ENCODE measurements at places on chromosomes 5 and 9. TPM values are rescaled to one million over a fixed set of nuclear protein-coding genes. Genes with fewer than 3 reads are reported as not detected.
A peak's percentile ranks its signal among the peaks of the same experiment; 100 is the strongest.

DNA sequence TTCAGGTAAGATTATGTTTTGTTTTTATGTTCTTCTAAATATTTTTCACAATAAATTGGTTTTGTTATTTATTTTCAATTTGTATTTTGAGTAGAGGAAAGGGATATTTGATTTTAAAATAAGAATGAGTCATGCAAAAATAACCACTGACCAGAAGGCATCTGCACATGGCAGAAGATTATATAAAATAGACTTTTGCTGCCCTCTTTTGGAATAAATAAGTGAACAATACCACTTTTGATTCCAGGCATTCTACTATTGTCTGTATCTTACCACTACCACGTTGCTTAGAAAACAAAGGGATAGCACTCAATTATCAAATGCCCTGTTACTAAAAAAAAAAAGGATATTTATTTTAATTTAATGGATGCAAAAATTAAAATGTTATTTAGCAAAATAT is 227.3 kb upstream of the ITGA1 start:
- peak; percentile 13 for DNase-seq

DNA sequence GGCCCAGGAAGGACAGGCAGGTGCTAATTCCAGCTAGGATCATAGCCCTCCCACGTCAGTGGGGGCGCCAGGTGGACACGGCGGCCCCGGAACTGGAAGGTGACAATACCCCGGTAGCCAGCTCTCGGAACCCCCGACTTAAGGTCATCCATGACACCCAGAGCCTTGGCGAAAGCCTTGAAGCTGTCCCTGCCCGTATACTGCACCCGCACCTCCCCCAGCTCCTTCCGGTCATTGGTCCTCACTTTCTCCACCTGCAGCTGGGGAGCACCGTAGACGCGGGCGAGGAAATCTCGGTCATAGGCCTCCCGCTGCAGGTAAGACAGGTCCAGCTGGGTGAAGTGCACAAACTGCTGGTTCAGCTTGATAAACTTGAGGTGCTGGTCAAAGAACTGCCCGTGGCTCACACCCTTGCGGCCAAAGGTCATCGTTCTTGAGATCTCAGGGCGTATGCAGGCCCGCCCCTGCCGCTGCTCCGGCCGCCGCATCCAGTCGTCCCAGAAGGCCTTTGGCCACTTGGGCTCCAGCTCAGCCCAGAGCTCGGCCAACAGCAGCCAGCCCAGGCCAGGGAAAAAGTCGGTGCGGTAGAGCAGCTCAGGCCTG is 10.9 kb downstream of the MGAT1 start:
- DNase-seq, result no peak

GRCh38 chr5:136686192-136686872 is 321.0 kb upstream of the TRPC7 start:
- DNase-seq, result peak; percentile 72

DNA sequence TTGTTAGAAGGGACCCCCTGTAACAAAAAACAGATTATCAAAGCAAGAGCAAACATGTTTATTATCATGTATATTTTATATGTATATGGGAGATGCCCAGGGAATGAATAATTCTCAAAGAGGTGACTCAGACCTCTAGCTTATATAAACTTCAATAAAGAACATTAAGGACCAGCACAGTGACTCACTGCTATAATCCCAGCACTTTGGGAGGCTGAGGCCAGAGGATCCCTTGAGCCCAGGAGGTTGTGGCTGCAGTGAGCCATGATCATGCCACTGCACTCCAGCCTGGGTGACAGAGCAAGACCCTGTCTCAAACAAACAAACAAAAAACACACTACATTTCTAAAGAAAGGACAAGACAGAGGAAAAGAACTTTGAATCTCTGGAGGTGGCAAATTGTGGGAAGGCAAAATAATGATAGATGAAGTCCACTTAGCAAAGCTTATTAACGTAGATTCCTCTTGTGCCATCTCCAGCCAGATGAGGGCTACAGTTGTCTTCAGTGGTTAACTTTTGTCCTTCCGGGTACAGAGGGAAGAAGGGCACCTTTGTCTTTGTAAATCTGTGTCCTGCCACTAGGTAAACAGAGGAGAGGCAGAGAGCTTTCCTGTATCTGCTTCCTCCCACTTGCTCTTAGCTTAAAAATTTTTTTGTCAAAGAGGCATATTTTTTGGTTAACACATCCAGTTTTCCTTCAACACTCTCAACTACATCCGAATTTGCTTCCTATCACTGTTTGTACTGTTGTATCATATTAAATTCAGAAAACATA is 7.5 kb upstream of the RFK start:
- no peak for DNase-seq

GRCh38 chr9:133456409-133456808 is 3.4 kb upstream of the CACFD1 start:
- no peak for DNase-seq

DNA sequence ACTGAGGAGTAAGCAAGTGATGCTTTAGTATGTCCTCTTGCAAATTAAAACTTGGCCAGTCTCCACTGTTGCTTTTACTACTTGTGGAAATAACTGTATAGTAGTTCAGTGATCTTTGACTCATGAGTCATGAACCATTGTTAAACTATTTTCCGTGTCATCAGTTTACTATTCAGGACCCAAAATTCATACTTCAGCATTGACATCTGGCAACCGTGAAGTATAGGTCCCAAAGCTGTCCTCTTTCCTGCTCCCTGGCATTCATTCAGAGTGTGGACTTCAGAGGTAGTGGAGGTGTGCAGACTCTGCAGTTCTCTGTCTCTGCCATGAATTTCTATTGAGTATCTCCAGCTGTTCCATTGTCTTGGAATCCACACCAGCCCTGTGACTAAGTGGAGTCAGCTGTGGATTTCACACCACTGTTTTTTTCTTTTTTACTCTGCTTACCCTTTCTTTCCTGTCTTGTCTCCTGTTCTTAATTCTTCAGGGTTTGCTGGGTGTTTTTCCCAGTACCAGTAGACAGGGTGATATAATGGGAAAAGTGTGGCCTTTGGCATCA is 7.5 kb downstream of the TDRD7 start:
- DNase-seq, result peak; percentile 46

GRCh38 chr5:138336952-138337684 is 948 bp upstream of the FAM53C start:
- peak; percentile 81 for DNase-seq

DNA sequence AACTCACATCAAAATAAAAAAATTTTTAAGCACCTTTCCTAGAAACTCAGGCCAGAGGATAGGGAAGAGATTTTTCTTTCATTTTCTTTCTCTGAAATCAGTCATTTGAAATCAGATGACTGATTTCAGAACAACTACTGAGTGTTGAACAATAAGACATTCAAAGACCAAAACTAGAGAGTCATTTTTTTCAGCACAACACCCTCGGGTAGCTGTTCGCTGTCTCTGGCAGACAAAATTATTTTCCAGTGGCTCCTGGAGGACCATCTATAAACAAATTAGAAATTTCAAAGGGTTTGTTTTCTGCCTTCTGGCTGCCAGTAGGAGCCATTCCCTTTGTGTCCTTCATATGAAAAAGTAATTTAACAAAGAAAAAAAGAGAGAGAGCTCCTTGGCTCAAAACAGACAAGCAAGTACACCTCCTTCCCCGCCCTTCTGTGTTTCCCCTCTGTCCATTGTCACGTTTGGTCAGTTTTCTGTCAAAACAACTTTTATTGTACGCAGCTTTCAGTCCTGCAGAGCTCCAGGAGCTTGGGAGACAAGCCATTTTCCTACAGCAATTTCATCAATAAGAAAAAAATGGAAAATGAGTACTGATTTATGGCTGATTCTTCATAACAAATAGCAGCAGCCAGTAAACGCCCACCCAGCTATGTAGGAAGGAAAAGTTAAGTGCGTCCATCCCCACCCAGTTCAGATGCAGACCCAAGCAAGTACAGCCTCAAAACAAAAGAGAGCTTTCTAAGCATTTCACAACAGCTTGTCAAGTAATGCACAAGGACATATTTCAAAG is 405.2 kb downstream of the ZNF608 start:
- no peak for DNase-seq

- DNase-seq, result no peak
These were observed 40.2 kb downstream of the OSTF1 start for GRCh38 chr9:75128535-75128934.

GRCh38 chr5:131289738-131290137 is 25.9 kb downstream of the CDC42SE2 start:
- DNase-seq, result no peak

- DNase-seq, result no peak
These were observed 95.0 kb downstream of the MAN2A1 start for GRCh38 chr5:109784687-109785086.

GRCh38 chr9:121322037-121322736 is 47.9 kb downstream of the STOM start:
- peak; percentile 95 for DNase-seq

DNA sequence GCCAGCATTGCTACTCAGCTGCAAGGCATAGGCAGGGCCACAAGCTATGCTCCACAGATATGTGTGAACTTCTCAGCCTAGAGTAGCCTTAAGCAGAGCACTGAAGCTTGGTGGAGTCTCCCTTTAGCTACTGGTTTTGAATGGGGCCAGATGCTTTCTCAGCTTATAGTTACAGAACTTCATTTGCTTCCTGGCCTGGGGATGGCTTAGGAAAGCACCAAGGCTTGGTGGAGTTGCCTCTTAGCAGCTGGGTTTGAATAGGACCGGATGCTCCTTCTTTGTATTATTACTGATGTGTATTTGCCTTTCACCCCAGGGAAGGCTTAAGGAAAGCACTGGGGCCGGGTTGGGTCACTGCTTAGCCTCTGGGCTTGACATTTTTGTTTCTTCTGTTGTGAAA is 497.8 kb upstream of the SEMA6A start:
- DNase-seq, result no peak

GRCh38 chr9:27365707-27366376 is 68.9 kb upstream of the EQTN start:
- DNase-seq, result peak; percentile 32

GRCh38 chr5:149750596-149750995 is 20.5 kb downstream of the PPARGC1B start:
- no peak for DNase-seq

DNA sequence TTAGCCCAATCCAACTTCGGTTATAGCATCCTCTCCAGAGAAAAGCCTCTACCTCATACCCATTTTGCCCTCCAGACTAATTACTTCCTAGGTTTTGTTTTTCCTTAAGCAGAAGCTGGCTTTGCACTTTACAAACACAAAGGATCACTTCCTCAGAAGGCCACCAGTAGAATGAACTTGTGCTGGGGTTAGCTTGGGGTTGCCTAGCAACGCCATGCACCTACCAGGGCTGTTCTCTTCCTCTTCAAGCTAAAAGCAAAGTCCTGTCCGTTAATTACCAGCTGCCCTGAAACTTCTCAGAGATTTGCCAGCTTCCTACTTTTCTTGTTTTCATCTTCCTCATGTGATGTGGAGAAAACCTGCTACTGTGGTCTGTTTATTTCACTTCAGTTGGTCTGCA is 132.0 kb upstream of the WWC1 start:
- DNase-seq, result no peak

DNA sequence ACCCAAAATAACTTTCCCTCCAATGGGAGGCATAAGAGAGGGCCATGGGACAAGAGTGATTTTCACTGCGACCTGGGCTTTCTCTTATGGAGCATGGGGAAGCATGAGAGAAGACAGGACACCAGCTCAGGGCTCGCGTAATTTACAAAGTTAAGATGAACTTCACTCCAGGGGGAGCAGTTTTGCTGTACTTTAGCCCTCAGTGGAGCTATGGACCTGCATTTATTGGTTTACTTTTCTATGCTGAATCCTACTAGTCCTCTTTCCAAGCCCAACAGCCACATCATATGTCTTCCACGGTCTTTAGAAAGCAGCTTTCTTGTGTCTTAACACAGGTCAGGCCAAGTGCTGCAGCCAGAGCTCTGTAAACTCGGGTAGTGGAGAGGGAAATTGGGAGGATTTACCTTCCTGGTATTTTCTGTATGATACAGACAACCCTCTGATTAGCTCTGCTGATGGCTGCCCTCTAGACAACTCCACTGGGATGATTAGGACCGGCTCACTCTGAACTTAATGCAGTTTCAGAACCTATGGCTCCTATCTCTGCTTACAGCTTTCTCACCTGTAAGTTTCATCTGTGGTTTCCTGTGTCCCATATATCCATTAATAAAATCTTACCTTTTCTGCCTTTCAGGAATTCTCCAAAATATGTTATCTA is 581.0 kb upstream of the RORB start:
- DNase-seq, result no peak

DNA sequence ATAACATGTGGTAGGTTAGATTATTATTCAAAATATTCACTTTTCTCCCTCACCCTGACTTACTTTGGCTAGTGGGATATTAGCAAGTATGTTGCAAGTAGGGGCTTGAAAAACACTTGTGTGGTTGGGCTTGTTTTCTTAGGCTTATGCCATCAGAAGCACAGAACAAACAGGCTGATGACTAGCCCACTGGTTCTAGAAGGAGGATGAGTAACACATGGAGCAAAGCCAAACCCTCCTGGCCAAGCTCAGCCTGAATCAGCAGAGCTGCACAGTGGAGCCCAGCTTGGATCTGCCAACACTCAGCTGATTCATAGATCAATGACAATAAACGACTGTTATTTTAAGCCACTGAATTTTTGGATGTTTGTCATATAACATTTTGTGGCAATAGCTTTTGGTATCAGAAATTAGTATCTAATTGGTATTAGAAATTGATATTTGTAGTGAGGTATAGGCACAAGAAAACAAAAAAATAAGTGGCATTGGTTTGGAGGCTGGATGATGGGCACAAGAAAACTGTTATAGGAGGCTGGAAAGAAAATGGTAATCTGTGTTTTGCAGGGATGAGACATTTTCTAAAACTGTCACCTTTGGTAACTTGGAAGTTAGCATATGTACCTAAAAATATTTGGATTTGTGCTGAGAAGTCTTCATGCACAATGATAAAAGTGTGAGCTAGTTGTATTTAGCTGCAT is 46.1 kb upstream of the ZBED3 start:
- peak; percentile 96 for DNase-seq

DNA sequence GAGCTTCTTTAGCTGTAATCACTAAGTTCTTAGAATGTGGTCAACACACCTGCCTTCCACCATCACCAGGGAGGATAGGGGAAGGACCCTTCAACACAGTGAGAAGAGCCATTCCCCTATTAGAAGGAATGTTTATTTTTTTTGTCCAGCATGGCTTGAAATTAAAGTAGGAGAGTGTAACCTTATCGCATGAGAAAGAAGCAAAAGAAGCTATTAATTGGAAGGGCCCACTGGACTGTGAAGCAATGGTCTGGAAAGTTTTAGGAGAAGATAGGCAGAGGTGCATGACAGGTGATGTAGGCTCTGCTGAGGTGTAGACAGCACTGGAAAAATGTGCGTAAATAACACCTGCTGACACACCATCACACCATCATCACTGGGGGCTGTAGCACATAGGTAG is 1526.0 kb downstream of the MAT2B start:
- no peak for DNase-seq

The CHSY3 gene
- total RNA-seq, result 2.4 TPM

The ZMYND19 gene
- 68.8 TPM for total RNA-seq

The TNFSF8 gene
- not detected for total RNA-seq

The SLC6A18 gene
- total RNA-seq, result not detected

The GFPT2 gene
- 50.5 TPM for total RNA-seq

The PSD2 gene
- 0.03 TPM for total RNA-seq

The PCAT7 gene
- 2.0 TPM for total RNA-seq

The FAM200C gene
- total RNA-seq, result 17.9 TPM

The FYB1 gene
- 0.05 TPM for total RNA-seq

The ADGRD2 gene
- not detected for total RNA-seq

The ITK gene
- 0.69 TPM for total RNA-seq

The GRXCR2 gene
- total RNA-seq, result not detected

Data from A172 (cell line).